ENCODE measurements at places on chromosomes 6 and 20. TPM values are rescaled to one million over a fixed set of nuclear protein-coding genes. Genes with fewer than 3 reads are reported as not detected.
A peak's percentile ranks its signal among the peaks of the same experiment; 100 is the strongest.

DNA sequence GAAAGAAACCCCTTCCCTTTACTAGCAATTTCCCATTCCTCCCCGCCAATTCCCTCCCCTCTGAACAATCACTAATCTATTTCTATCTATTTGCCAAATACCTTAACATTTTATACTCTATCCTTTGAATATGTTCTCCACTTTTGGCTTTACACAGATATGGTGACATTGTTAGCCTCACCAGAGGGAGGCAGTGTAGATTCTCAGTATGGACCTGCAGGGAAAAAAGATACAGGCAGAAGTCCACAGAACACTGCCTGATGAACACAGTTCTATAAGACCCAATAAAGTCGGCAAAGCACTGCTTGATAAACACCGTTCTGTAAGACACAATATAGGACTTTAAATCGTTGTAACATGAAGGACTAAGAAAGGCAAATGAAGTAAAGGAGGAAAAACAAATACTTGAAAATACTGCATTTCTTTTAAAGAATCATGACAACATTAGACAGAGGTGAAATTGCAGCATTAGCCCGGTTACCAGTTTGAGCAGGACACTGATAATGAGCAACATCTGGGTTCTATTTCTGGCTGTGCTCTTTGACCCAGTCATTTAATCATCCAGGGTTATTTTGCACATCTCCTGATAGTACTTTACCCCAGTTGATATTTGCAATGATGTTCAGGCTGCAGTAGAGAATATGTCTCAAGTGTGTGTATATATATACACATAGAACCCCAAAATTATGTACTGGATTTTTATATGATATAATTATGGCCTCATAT, 296.8 kb downstream of the UTRN start:
- peak; percentile 35 for DNase-seq

DNA sequence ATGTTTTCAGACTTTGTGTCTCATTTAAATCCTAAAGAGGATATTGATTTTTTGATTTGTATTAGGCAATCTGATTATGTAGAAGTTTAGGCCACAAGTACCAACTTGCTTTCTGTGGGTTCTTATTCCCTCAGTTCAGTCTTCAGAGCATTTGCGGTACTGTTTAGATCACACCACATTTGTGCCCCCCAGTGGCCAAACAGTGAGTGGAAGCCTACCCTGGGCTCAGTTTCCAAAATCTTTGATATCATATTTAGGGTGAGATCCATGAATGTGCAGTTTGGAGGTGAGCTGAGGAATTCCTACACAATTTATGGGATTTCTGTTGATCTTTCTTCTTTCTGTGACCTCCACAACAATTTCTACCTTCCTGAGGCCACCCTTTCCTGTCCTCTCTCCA, 92.3 kb upstream of the FUT9 start:
- no peak for DNase-seq

DNA sequence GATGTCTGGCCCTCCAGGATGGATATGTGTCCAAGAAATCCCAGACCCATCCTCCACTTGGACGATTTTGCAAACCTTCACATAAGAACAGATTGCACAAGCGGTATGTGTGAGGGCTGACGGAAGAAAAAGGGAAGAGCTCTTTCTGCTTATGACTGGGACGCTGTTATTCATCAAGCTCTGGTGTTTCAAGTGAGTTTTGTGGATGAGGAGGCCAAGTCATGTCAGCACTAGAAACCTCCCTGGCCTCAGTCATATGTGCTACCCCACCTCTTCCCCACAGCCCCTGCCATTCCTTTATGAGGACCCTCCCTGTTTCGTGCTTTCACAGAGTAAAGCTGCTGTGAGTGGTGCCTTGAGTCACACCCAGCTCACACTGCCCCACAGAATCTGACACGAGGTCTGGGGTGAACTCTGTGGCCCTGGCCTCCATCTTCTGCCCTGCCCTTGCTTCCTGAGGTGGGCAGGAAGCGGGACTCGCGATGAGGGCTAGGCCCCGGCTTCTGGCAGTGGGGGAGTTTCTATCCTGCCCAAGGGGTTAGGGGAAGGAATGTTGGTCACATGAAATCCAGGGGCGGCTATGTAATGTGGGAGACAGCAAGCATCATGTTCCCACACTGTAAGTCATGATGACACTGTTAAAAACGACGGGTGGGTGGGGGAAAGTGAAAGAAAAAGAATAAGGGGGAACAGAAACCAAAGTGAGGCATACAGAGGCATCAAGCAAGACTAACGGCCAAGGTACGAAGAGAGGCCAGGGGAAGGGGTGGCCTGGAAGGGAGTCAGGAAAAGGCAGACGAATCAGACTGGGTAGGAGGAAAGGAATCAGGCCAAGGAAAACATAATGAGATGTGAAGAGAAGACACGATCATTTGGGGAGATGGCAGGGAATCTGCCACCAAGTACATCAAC, 78.1 kb downstream of the PRDM1 start:
- DNase-seq: peak; percentile 32

GRCh38 chr20:16243470-16243869, 329.8 kb downstream of the KIF16B start:
- no peak for DNase-seq

TXNDC5 gene
- total RNA-seq: 301 TPM

MUC22 gene
- not detected for total RNA-seq

PGM3 gene
- 173 TPM for total RNA-seq

SLC35D3 gene
- not detected for total RNA-seq

BMP7 gene
- not detected for total RNA-seq
